ENCODE measurements at places on chromosomes 13 and 19.
A peak's percentile ranks its signal among the peaks of the same experiment; 100 is the strongest.

DNA sequence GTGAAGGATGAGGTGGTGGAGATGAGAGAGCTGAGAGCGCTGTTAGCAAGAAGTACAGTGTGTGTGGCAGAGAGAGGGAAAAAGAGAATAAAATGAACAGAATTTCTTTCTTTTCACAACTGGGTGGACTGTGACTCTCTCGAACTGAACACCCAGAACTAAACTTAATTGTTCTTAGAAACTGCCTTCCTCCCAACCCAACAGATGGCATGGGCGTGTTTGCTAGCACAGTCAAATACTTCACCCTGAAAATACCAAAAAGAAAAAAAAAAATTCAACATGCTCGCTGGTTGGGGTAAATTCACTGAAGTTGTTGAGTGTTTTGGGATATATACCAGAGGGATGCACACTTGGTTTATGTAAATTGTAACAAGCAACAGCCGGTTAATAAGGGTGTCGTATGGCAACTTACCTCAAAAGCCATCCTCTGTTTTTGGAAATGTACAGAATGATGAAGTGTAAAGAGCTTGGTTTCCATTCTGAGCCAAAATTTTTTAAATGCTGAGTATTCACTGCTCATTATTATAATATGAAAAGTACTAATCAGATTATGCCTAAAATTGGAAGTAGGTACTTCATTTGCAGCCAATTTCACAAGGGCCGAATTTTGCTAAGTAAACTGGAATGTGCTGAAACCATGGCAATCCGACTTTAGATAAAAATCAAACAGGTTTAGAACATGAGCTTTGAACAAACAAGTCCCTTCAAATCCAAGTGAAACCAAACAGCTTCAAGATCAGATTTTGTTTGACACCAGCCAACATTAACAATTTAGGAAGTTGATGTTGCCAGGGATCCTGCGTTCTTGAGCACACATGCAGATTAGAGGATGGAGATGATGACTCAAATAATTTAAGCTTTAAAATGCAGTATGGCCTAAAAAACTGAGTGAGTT, 115.8 kb downstream of the ZIC5 start:
- no peak for DNase-seq

DNA sequence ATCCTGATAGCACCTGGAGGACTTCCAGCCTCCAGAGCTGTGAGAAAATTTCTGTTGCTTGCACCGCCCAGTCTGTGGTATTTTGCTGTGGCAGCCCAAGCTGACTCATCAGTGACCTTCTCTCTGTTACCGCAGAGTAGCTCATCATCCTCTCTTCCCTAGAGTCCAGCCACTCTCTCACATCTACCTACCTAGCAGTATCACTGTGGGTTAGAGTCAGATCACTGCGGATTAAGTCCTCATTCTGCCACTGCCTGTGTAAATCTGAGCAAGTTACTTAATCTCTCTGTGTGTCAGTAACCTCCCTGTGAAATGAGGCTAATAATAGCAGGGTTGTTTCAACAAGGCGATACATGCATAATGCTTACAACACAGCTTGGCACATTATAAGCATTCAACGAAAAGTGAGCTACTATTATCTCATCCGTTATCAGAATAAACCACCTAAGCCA, 40.3 kb upstream of the USPL1 start:
- DNase-seq, result peak; percentile 58

DNA sequence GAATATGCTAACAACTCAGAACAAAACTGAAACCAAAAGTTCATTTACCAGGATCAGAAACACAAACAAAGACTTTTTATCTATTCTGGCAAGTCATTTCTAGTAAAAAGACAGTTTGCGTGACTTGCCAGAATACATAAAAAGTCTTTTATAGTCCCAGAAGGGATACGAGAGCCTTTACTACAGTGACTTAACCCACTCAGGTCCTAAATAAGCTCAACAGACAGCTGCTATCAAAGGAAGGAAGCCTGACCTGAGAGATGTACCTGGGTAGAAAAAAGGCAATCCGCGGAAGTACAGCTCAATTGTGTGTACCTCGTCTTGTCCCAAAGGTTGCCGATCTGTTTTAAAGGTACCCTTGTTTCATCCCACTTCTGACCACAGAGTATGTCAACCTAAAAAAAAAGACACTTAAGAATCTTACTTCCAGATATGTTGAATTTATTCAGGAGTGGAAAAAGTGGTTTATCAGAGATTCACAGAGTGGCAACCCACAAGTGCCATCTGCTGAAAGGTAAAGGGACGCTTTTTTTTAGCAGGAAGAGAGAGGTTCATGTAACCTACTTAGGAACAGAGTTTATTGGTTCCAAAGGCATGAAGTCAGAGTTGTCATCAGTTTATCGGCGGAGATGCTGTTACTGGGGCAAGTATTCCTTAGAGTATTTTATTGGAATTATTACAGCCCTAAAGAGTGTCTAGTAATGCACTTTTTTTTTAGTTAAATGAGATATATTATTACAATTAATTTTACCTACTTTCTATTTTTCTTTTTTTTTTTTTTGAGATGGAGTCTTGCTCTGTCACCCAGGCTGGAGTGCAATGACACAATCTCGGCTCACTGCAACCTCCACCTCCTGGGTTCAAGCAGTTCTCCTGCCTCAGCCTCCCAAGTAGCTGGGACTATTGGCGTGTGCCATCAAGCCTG, 69.7 kb upstream of the C1QTNF9B start:
- no peak for DNase-seq

DNA sequence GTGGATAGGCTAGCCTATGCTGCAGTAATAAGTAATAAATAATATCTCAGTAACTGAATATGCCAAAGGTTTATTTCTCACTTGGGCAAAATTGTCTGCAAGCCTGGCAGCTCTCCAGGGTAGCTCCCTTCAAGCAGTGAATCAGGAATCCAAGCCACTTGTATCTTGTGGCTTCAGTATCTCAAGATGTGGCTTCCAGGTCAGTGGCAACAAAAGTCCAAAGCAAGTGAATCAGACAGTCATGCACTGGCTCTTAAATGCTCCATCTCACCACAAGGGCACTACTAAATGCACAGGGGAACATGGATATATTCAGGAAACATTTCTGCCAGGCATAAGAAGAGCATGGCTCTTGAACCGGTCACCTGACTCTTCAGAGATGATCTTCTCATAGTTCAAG, 126.3 kb downstream of the KCTD12 start:
- no peak for DNase-seq

DNA sequence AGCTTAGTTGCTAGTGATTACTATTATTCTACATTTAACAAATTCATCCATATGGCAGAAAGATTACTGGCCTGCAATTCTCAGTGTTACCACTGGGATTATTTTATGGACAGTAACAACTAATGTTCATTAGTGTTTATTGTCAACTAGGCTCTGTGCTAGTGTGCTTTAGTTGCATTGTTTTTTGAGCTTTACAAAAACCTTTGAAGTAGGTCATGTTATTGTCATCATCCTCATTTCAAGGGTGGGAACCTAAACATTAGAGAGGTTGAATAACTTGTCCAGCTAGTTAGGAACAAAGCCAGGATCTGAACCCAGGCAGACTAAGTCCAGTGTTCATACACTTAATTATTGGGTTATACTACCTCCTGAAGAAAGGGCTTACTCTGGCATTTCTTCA, 27.8 kb upstream of the TDRD3 start:
- no peak for DNase-seq

DNA sequence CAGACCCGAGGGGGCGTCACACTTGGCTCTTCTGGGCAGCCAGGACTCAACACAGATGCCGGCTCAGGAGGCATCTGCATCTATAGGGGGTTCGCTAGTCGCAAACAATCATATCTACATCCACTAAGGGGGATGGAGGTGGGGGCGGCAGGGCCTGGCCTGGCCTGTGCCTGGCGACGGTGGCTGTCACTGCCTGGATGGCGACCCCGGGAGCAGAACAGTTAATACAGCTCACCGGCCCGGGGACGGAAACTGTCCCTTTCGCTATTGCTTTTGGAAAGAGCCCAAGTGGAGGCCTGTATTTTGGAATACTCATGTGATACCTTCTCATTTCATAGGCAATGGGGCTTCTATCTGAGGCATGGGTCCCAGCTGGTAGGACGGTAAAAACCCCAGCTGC, 17.7 kb downstream of the SGTA start:
- DNase-seq, result no peak

GRCh38 chr19:32837531-32837930, 32.0 kb downstream of the SLC7A9 start:
- DNase-seq, result no peak

GRCh38 chr19:16141043-16141442, 2.4 kb upstream of the HSH2D start:
- no peak for DNase-seq

DNA sequence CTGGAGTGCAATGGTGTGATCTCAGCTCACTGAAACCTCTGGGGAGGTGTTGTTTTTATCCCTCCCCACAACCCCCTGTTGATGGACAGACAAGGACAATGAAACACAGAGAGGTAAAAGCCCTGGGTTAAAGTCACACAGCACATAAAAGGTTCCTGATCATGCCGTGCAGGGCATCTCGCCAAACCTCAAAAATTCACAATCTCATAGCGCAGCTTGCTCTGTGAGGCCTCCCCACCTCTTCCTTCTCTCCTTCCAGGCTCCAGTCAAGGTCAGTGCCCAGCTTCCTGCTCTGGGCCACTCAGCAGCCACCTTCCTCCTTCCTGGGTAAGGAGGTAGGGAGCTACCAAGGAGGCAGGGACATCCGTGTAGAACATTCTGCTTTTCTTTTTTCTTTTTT, 2.3 kb downstream of the FUT2 start:
- no peak for DNase-seq

- DNase-seq, result no peak
Measured at GRCh38 chr19:33476151-33476707, 45.4 kb downstream of the PEPD start.

- DNase-seq, result no peak
Measured at GRCh38 chr13:112244495-112245177, 131.5 kb upstream of the SPACA7 start.

- no peak for DNase-seq
Measured at GRCh38 chr19:3441986-3442329, 38.4 kb downstream of the SMIM24 start.

DNA sequence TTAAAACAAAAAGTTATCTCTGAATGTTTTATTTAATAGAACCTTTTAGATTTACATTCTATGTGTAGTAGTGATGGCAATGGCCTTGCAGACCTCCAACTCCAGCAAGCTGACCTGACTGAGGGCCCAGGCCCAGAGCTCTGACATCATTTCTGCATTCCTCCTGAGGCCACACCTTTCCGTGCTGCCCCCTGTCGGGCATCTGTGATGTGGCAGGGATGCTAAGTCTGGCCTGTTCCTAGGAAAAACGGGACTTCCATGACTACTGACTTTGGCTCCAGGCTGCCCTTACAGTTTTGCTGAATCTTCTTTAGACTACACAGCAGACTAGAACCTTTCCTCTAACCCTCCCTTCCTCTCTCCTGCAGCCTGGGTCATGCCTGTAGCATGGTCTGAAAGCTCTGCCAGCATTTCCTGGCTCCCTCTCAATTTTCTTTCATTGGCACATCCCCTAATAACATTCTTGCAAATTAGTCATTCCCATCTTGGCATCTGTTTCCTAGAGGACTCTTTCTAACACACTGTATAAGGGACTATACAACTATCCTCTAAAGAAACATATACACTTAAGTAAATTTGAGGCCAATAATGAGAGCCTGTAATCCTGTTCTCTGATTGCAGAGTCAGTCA, 249.1 kb downstream of the GPC5 start:
- DNase-seq, result no peak
